ENCODE measurements at places on chromosomes 5 and 9.
A peak's percentile ranks its signal among the peaks of the same experiment; 100 is the strongest.

- H3K27me3 ChIP-seq = no peaks in the 10 kb centered on the region
- H3K36me3 ChIP-seq = no peaks in the 10 kb centered on the region
- H3K4me3 ChIP-seq = peak within 1 kb of the TSS; percentile 53
- DNase-seq = peak; percentile 60
Measured at GRCh38 chr9:121651295-121652020, at the start of gene DAB2IP. DAB2IP (plus strand) TSS chr9:121651634; CDS start chr9:121651776, 142 bp downstream.

GRCh38 chr9:98009936-98010335, 26.8 kb downstream of the ANP32B start:
- DNase-seq = peak; percentile 45
- H3K4me3 ChIP-seq = no peak overlapping the region
- H3K27me3 ChIP-seq = no peaks in the 10 kb centered on the region
- H3K27ac ChIP-seq = no peak overlapping the region
- H3K4me1 ChIP-seq = peaks cover 11% of the 10 kb centered on the region
- peaks cover 77% of the 10 kb centered on the region for H3K36me3 ChIP-seq

DNA sequence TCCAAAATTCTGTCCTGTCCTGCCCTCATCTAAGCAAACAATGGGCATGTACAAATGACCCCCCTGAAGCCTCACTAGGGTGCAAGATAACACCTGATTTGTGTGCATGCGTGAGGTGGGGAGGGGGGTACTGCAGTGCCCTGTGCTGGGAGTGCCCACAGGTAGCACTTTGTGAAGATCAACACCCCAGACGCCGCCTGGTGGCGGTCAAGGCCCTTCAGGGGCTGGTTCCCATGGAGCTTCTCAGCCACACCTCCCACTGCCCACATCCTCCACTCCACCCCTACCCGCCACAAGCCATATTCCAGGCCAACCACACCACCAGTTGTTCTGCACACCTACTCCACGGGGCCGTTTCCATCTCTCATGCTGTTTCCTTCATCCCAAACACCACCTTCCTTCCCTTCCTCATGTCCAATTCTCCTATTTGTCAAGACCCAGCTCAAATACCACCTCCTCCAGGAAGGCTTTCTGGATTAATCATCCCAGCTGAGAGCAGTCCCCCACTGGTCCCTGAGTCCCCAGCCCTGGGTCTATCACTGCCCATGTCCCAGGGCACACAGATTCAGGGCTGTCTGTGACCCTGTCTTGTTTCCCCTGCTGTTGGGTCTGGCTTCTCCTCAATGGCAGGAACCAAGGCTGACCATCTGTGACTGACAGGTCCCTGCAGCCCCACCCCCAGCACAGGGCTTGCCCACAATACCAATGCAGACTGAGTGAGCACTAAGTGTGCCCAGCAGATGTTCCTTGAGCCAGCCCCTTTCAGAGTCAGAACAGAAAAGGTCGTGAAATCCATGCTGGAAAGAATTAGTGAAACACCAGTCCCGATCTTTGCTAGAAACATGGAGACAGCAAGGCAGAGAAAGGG, 178.4 kb downstream of the PAX5 start:
- no peak overlapping the region for H3K27ac ChIP-seq
- H3K4me1 ChIP-seq = no peaks in the 10 kb centered on the region
- no peak for DNase-seq
- no peak overlapping the region for H3K4me3 ChIP-seq

DNA sequence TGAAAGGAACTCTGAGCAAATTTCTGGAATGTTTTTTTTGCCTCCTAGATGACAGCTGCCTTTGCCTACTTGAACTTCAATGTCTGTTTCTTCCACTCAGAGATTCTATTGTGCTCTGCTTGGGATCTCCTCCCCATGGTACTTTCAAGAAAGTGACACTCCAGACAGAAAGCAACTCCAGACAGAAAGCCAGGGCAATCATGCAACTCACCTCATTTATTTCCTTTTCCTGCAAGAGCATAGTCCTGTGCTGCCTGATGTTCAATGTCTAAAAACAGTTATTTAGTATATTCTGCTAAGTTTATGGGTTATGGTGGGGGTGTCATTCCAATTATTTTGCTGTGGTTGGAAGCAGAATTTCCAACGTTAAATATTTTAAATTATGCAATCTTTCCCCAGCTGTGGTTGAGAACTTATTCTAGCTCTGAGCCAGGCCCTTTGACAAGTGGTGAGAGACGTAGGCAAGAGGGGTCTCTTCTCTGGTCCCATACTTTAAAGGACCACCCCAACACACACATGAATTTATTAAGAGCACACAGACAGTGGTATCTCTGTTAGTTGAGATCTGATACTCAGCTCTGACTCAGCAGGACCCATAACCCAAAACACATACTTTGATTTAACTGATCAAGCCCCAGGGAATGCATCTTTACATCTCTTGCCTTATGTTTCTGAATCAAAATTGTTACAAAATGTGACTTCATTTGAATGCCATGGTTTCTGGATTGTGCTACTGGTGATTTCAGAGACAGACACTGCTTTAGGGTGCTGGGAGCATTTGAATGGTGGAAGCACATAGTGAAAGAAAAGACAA, 39.5 kb upstream of the MAMDC2 start:
- no peaks in the 10 kb centered on the region for H3K4me1 ChIP-seq

DNA sequence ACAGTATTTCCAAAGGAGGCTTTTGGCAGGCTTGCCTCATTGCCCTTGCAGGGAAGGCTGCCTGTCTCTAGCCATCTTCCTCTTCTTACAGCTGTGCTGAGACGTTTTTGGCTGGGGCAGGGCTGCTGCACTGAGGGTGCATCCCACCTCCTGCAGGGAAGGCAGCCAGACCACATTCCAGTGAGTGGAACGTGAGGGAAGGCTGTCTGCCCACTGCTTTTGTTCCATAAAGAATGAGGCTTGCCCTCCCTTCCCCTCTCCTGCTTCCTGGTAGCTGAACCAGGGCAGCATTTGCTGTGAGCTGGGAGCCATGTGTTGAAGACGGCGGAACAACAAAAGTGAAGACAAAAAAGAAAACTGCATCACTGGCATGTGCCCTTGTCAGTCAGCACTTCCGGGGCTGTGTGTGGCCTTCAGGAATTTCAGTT, 16.8 kb downstream of the MGAT1 start:
- peaks cover 10% of the 10 kb centered on the region for H3K36me3 ChIP-seq
- no peak for DNase-seq
- H3K27ac ChIP-seq = peak overlapping the region; percentile 93
- H3K4me1 ChIP-seq = peaks cover 27% of the 10 kb centered on the region
- no peak overlapping the region for H3K4me3 ChIP-seq

GRCh38 chr5:367358-368130, 46.0 kb downstream of the AHRR start:
- H3K27me3 ChIP-seq = no peaks in the 10 kb centered on the region
- no peak overlapping the region for H3K4me3 ChIP-seq
- H3K27ac ChIP-seq = no peak overlapping the region
- no peaks in the 10 kb centered on the region for H3K4me1 ChIP-seq

- no peaks in the 10 kb centered on the region for H3K27me3 ChIP-seq
- H3K36me3 ChIP-seq = no peaks in the 10 kb centered on the region
- H3K4me1 ChIP-seq = no peaks in the 10 kb centered on the region
- DNase-seq = no peak
- H3K27ac ChIP-seq = no peak overlapping the region
- H3K4me3 ChIP-seq = no peak overlapping the region
Measured at GRCh38 chr5:16755641-16756040, 138.8 kb upstream of the RETREG1 start.

DNA sequence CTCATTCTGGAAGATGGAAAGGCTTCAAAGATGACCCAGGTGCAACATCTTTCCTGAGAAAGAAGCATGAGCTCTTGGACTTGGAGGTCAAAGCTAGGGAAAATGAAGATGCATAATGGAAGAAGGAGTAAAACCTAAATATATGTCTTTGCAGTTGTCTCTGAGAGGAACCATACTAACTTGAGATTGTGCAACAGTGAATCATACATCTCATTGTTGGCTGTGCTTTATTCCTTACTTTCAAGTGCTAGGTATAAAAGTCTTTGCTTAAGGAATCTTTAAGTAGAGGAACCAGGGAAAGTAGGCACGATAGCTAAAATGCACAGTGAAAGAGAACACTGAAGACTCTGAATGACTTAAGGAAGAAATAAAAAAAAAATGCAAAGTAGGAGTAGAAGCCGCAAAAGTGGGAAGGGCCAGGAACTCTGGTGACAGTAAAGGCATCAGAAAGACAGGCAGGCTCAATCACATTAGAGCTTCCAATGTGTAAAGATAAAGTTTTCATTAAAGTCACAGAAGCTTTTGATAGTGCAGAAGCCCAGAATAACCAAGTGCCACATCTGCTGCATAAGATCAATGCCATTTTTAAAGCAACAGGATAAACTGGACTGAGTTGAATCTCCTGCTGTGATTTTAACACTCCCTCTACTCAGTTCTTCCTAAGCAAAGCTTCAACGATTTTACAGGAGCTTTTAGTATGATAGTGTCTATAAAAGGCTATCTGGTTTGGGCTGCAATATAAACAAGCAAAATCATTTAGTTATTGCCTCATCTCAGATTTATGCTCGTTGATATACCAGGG, 432.3 kb upstream of the EDIL3 start:
- H3K27ac ChIP-seq = no peak overlapping the region
- H3K27me3 ChIP-seq = no peaks in the 10 kb centered on the region
- no peak for DNase-seq
- no peaks in the 10 kb centered on the region for H3K36me3 ChIP-seq

DNA sequence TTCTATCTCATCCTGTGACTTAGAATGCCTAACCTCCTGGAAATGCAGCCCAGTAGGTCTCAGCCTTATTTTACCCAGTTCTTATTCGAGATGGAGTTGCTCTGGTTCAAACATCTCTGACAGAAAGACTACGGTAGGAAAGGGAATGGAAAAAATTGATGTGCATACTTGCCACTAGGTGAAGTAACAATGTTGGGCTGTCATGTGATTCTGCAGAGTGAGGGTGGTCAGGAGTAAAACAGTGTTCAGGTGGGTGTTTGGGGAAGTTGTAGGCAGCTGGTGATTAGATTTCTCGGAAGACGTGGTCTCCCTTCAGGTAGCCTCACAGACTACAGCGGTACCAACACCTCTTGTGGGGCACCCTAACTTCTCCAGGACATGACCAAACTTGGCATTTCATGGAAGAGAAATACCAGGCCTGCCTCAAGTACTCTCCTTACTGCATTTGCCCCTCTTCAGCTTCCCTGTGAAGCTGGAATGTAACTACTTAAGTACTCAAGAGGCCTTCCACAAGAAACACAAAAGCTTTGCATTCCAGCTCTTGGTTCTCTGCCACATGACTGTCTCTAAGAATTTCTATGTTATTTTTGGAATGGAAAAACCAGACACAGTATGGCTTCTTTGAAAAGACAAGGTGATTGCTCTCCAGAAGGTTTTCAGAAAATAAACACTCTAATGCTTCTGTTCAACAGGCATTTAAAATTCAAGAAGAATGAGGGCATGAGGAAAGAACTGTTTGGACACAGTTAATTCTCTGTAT, 17.4 kb upstream of the ENTREP1 start:
- no peak overlapping the region for H3K27ac ChIP-seq
- no peak for DNase-seq
- no peaks in the 10 kb centered on the region for H3K27me3 ChIP-seq
- H3K4me3 ChIP-seq = no peak overlapping the region

- H3K36me3 ChIP-seq = no peaks in the 10 kb centered on the region
- H3K27me3 ChIP-seq = no peaks in the 10 kb centered on the region
- DNase-seq = no peak
- no peak overlapping the region for H3K4me3 ChIP-seq
- no peak overlapping the region for H3K27ac ChIP-seq
Measured at GRCh38 chr5:93421468-93421867, 159.6 kb downstream of the NR2F1-AS1 start.

GRCh38 chr5:96408210-96408777, 24.8 kb downstream of the PCSK1 start:
- no peak for DNase-seq
- no peaks in the 10 kb centered on the region for H3K4me1 ChIP-seq
- no peaks in the 10 kb centered on the region for H3K27me3 ChIP-seq
- no peaks in the 10 kb centered on the region for H3K36me3 ChIP-seq
- no peak overlapping the region for H3K27ac ChIP-seq
- H3K4me3 ChIP-seq = no peak overlapping the region

- no peaks in the 10 kb centered on the region for H3K4me1 ChIP-seq
- DNase-seq = no peak
- no peak overlapping the region for H3K4me3 ChIP-seq
- peaks cover 58% of the 10 kb centered on the region for H3K27me3 ChIP-seq
- H3K27ac ChIP-seq = no peak overlapping the region
- H3K36me3 ChIP-seq = no peaks in the 10 kb centered on the region
Measured at GRCh38 chr5:1442222-1443145, 2.8 kb downstream of the SLC6A3 start.

- H3K36me3 ChIP-seq = no peaks in the 10 kb centered on the region
- H3K4me1 ChIP-seq = no peaks in the 10 kb centered on the region
- no peaks in the 10 kb centered on the region for H3K27me3 ChIP-seq
- no peak for DNase-seq
- no peak overlapping the region for H3K4me3 ChIP-seq
- H3K27ac ChIP-seq = no peak overlapping the region
Measured at GRCh38 chr9:123113185-123113584, 79.7 kb downstream of the GPR21 start.

DNA sequence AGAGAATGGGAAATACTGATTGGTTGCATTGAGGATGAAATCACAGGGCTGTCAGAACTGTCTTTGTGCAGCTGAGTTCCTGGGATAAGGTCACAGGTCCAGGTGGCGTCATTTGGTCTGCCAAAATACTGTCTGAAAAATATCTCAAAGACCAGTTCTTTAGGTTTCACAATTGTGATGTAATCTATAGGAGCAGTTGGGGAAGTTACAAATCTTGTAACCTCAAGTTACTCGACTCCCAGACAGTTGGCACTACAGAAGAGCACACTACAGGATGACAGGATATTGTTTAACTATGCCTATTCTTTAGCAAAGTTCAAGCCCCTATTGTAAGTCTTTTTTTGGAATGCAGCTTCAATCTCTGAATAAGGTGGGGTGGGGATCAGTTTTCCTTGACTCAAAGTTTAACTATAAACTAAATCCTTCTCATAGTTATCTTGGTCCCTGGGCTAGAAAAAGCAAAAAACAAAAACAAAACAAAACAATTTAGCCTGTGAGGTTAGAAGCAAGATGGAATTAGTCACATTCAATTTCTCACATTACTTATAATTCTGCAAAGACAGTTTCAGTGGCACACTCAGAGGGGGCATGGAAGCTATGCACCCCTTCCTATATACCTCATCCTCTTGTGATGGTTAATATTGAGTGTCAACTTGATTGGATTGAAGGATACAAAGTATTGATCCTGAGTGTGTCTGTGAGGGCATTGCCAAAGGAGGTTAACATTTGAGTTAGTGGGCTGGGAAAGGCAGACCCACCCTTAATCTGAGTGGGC, 276.0 kb downstream of the AUH start:
- no peak for DNase-seq
- H3K27me3 ChIP-seq = no peaks in the 10 kb centered on the region
- H3K4me1 ChIP-seq = no peaks in the 10 kb centered on the region

DNA sequence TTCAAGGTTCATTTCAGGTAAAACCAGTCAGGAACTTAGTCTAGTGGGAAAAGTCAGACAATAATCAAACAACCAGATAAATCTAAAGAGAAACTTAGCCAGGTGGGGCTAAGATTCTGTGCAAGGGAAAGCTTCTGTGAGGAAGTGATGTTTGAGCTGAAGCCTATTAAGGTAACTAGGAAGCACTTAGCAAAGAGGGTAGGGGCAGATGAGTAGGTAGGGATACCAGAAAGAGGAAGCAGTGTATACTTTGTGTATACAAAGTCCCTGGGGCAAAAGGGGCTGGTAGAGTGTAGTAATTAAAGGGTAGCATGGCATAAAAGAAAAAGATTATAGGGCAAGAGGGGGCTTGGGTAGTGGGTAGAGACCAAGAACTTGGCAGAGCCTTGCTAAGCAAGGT, 3.6 kb upstream of the SPATA24 start:
- H3K27me3 ChIP-seq = no peaks in the 10 kb centered on the region
- no peaks in the 10 kb centered on the region for H3K36me3 ChIP-seq
- H3K4me1 ChIP-seq = peaks cover 14% of the 10 kb centered on the region
- no peak for DNase-seq
- no peak overlapping the region for H3K4me3 ChIP-seq

All from adrenal gland (tissue), 19 donors.